ENCODE measurements at places on chromosomes 4 and X.
A peak's percentile ranks its signal among the peaks of the same experiment; 100 is the strongest.

- DNase-seq: no peak
Observed at GRCh38 chr4:37588150-37588549, 98.0 kb downstream of the RELL1 start.

DNA sequence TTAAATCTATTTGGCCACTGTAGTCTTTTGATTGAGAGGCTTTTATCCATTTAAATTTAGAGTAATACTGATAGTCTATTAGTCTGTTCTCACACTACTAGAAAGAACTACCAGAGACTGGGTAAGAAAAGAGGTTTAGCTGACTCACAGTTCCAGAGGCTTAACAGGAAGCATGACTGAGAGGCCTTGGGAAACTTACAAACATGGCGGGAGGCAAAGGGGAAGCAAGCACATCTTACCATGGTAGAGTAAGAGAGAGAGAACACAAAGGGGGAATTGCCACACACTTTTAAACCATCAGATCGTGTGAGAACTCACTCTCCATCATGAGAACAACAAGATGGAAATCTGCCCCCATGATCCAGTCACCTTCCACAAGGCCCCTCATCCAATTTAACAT, 410.9 kb downstream of the PDGFC start:
- DNase-seq: no peak

- DNase-seq: no peak
Observed at GRCh38 chr4:83558680-83559079, 22.8 kb downstream of the GPAT3 start.

DNA sequence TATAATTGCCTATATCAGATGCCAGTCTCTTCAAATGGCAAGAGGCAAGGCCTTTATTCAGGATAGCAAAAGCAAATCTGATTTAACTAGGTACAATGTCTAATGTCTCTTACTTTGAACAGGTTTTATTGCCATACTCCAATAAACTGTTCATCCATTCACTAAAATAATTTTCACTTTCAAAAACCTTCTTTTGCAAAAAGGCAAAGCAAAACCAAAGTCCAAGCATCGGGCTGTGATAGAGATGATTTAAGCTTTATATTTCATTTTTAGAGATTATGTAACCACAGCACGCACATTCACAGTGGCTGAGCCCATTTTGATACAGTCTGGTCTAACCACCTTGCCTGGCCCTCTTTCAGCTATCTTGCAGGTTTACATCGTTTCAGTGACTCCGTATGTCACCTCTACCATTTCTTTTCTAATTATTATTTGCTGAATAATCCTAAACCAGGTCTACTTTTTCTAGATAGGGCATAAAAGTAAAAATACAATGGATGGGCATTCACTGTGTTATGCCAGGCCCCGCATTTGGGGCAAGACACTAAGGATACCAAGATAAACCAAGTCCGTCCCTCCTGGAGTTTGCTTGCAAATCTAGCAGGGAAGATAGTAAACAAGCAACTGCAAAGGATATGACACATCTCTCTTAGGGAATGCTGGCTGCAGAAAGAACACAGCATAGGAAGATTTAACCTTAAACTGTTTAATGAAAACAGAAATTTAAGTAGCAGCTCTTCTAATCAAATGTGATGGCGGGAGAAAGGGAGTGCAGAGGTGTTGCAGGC, 1.8 kb downstream of the CASP3 start:
- peak; percentile 20 for DNase-seq

DNA sequence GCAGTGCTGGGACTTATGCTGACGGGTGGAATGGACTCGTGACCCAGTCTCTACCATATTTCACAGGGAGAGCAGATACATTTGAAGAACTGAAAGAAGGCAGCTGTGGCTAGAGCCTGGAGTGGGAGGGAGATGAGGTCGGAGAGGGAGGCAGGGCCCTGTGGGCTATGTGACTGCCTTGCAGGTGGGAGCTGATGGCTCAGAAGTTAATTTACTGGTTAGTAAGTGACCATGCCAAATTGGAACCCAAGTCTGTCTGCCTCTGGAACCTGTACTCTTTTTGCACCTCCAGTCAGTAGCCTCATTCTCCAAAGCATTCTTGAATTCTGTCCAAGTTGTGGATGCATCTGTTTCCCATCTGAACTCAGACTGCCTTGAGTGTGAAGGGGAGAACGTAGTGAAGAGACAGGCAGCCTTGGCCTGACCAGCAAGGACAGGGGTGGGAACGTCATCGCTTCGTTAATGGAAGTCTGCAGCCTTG, 92.3 kb downstream of the REPS2 start:
- DNase-seq: no peak

DNA sequence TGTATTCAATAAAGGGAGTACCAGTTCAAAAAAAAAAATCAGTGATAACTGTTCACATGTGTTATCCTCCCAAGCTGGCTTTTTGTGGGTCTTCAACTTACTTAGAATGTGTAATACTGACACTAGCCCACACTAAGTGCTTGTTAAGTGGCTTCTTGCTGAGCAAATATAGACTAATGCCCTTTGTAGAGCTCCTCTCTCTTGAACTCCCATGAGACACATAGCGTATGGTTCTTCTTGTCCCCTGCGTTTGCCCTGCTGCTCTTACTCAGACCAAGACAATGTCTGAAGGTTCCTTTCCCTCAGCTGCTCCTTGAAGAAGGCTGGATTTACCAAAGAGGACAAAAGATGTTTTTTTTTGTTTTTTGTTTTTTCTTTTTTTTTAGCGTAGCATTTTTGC, 110.9 kb downstream of the FRAS1 start:
- DNase-seq: no peak

DNA sequence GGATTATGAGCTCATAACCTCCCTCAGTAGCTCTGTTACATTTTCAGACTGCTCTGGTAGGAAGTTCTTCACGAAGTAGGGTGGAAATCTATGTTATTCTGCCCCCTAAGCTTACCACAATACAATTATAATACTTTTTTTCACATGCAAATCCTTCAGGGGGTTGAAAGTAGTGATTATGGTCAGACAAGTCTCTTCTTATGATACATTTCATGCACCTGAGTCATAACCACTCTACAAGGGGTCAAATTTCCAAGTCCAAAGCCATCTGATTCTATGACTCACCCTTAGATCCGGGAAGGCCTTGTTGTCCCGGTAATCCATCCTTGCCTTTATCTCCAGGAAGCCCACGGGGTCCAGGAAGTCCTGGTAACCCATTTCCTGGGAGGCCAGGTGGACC, 95.2 kb downstream of the ATG4A start:
- peak; percentile 51 for DNase-seq

GRCh38 chr4:126633306-126633705, 999.5 kb upstream of the INTU start:
- no peak for DNase-seq

DNA sequence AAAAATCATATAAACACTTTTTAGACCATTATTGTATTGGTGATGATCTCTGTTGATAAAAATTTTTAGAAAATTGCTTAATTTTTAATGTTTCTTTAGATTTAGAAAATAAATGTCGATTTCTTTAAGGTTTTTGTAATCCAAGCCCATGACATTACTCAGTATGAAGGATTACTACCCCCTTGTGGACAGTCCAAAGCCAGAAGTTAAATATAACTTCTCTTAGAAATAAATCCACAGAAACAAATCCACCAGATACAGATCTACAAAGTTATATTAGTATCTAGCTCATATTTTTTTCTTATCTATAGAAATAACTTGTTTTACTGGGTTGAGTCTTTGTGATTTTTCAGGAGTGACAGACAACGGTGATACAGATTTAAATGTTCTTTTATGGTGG, 18.9 kb downstream of the TIFA start:
- no peak for DNase-seq

All from hepatic stellate cell (primary cell).